ENCODE measurements at places on chromosomes 4 and X.

DNA sequence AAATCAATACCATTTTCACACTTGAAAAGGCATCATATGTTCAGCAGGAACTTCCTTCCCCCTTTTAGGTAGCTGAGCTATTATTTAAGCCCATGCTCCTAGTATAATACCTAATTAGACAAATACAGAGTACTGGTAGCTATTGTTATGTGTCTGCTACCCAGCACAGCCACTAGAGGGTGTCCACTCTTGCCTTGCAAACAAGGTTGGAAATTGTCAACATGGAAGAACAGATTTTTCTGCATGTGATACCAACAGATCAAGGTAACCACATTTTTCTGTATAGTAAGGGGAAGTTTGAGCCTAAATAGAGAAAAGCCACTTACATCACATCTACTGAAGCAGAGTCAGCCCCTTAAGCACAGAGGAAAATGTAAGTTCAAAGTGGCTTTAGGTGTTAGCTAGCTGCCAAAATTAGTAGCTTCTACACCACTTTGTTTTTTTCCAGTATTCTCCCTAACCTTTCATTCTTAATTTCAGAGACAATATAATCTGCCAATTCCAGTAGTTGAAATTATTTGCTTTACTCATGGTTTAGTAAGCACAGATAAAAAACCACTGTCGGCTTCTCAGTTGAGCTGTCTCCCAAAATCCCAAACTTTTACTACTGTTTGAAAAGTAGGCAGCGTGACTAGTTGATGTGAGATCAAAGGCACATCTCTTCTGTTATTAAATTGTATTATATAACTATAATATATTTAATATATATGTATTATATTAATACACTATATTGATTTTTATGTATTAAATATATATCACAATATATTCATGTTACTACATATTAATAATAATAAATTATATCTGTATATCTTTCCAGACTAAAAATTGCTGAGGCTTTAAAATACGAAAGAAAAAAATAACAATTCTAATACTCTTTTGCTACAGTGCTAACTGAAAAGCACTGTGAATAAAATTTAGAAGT is 38.2 kb downstream of the EDNRA start:
- DNase-seq = peak; percentile 26
- H3K36me3 ChIP-seq = no peaks in the 10 kb centered on the region
- H3K4me3 ChIP-seq = no peak overlapping the region
- no peak overlapping the region for H3K27ac ChIP-seq

- no peak for DNase-seq
- H3K27ac ChIP-seq = no peak overlapping the region
- H3K27me3 ChIP-seq = no peaks in the 10 kb centered on the region
- no peaks in the 10 kb centered on the region for H3K36me3 ChIP-seq
- no peak overlapping the region for H3K4me3 ChIP-seq
- no peaks in the 10 kb centered on the region for H3K4me1 ChIP-seq
These were observed 134.2 kb downstream of the SPOCK3 start for GRCh38 chr4:167100120-167100519.

GRCh38 chrX:63506320-63506719 is 155.2 kb upstream of the SPIN4 start:
- H3K4me3 ChIP-seq = no peak overlapping the region
- DNase-seq = no peak
- H3K27ac ChIP-seq = no peak overlapping the region
- no peaks in the 10 kb centered on the region for H3K36me3 ChIP-seq
- no peaks in the 10 kb centered on the region for H3K27me3 ChIP-seq

DNA sequence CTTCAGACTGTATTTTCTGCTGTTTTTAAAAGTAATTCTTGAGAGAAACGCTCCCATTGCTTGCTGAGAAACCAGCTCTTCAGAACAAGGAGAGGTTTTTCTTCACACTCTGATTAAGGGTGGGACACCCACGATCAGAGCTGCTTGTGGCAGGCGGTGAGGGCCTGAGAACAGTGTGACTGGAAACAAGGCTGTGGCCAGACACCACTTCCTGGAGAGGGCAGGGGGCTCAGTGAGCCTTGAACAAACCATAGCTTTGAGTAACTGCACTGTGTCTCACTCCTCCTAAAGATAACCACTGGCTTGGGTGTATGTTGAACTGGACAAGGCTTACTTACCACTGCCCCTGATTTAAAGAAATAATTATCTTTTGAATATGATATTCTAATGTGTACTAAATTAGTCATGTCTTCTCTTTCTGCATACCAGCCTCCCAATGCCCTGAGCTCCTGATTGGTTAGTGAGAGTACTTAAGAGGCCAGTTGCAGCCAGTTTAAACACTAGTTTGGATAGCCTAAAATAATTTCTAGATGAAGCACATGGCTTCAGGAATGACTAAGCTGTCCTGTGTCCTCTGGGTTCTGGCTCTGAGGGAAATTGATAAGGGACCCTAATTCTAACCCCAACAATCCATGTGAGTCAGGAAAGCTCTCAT is 3.7 kb upstream of the GPR82 start:
- H3K27me3 ChIP-seq = no peaks in the 10 kb centered on the region
- peak; percentile 21 for DNase-seq
- peak overlapping the region; percentile 41 for H3K27ac ChIP-seq
- peaks cover 2% of the 10 kb centered on the region for H3K4me1 ChIP-seq
- no peak overlapping the region for H3K4me3 ChIP-seq

GRCh38 chr4:159173886-159174285 is 71.0 kb downstream of the RAPGEF2 start:
- no peaks in the 10 kb centered on the region for H3K36me3 ChIP-seq
- no peaks in the 10 kb centered on the region for H3K27me3 ChIP-seq
- DNase-seq = no peak
- H3K4me1 ChIP-seq = peaks cover 3% of the 10 kb centered on the region
- H3K27ac ChIP-seq = no peak overlapping the region

- H3K27me3 ChIP-seq = peaks cover 11% of the 10 kb centered on the region
- peak overlapping the region; percentile 31 for H3K4me3 ChIP-seq
- peaks cover 19% of the 10 kb centered on the region for H3K4me1 ChIP-seq
- H3K27ac ChIP-seq = no peak overlapping the region
- no peak for DNase-seq
These were observed 9.9 kb upstream of the AKAP14 start for GRCh38 chrX:119885554-119886428.

GRCh38 chr4:43103048-43103447 is 210.5 kb downstream of the GRXCR1 start:
- no peak overlapping the region for H3K4me3 ChIP-seq
- H3K36me3 ChIP-seq = no peaks in the 10 kb centered on the region
- H3K27ac ChIP-seq = no peak overlapping the region
- DNase-seq = no peak
- H3K27me3 ChIP-seq = no peaks in the 10 kb centered on the region
- no peaks in the 10 kb centered on the region for H3K4me1 ChIP-seq

DNA sequence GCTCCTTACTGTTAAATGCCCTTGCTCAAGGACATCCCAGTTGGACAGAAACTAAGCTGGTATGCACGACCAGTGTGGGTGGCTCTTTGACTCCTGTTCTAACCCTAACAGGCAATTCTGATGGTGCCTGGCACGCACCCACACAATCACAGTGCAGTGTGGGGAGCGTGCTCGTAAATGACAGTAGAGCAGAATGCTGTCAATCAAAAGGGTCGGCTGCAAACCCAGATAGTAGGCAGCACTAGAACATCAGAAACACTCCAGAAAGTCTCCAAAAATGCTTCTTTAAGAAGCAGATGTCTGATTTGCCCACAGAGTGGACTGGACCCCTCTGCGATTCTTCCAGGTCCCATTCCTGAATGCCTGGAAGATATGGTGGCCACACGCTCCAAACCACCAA is 37.6 kb upstream of the MTM1 start:
- H3K27ac ChIP-seq = no peak overlapping the region
- H3K4me3 ChIP-seq = no peak overlapping the region
- DNase-seq = no peak
- no peaks in the 10 kb centered on the region for H3K4me1 ChIP-seq

DNA sequence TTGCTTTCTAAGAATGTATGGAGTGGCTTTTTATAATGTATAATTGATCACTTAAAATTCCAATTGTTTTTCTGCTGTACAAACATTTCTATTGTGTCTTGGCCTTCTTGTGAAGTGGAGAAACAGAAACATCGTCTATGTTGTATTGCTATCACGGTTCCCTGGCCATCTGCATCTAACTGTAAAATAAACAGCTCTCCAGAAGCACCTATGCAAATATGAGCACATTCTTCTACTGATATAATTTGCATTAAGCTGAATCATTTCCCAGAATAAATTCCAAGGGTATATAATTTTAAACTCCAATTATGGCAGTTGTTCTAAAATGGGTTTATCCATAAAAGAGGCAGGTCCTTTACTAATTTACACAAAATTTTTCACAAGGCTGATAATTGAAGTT is 261.6 kb upstream of the STS start:
- no peak for DNase-seq
- no peak overlapping the region for H3K27ac ChIP-seq
- no peaks in the 10 kb centered on the region for H3K36me3 ChIP-seq
- H3K4me1 ChIP-seq = no peaks in the 10 kb centered on the region
- H3K27me3 ChIP-seq = no peaks in the 10 kb centered on the region

DNA sequence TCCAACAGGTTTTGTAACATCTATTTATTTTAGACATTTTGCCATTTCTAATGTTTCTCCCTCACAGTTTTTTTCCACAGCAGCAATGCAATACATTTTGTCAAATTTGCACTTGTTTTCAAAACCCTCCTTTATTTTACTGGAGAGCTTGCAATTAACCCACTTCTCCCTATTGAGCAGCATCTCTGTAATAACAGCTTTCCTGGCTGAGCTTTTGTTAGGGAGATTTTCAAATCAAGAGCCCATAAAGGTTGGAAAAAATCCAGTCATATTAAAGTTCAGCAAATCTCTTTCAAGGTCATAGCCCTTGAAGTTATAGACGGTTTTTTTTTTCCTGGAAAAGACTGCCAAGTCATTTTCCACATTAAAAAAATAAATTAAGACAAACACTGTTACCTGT is 450.6 kb upstream of the TENM3 start:
- no peak for DNase-seq
- no peaks in the 10 kb centered on the region for H3K27me3 ChIP-seq
- H3K4me1 ChIP-seq = no peaks in the 10 kb centered on the region
- no peak overlapping the region for H3K4me3 ChIP-seq
- H3K27ac ChIP-seq = no peak overlapping the region
- no peaks in the 10 kb centered on the region for H3K36me3 ChIP-seq

DNA sequence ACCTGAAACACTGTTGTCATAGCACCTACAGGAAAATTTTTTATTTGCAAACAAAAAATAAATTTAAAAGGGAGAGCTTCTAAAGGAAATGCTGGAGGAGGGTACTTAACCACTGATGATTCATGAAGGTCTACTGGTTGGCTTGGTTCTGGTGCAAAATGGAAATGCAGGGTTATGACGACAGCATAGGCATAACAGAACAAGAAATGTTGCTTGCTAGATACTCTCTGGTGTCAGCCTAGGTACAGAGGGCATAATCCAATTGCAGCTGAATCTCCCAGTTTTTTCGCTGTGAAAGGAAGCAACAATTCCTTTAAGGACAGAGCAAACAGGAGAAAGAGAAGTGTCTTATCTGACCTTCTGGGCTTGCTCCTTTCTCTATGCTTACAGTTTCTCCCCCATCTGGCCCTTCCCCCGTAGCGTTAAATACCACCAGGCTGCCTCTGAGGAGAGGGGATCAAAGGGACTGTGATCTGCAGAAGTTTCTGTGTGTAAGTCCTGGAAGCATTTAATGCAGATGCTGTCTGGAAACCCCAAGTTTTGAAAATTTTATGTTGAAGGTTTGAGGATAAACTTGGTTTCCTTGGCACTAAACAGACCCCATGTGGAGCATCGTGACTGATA is 23.7 kb upstream of the CASK start:
- H3K4me1 ChIP-seq = no peaks in the 10 kb centered on the region
- H3K4me3 ChIP-seq = no peak overlapping the region
- no peak for DNase-seq

- no peak within 1 kb of the TSS for H3K4me3 ChIP-seq
- no peak for DNase-seq
- no peaks in the 10 kb centered on the region for H3K27me3 ChIP-seq
These were observed at the start of gene MAGEB18 for GRCh38 chrX:26138274-26138673. Gene MAGEB18 (plus strand): TSS chrX:26138343. CDS start chrX:26138986, 643 bp downstream.

DNA sequence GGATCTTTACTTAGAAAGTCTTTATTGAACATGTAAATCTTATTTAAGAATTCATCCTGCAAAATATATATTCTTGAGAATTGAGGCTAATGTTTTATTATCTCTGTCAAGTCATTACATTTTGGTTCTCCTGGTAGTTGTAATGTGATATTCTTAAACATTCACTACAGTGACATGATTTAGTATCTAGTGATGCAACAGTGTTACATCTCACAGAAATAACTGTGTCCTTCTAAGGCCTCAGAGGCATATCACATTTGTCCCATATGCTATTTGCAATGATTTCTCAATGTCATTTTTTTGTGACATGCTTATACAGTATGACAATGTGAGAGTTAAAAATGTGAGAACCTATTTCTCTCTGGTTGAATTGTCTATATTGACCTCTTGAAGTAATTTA is 34.1 kb downstream of the PRRG1 start:
- no peaks in the 10 kb centered on the region for H3K27me3 ChIP-seq
- no peak overlapping the region for H3K27ac ChIP-seq
- no peak overlapping the region for H3K4me3 ChIP-seq
- H3K4me1 ChIP-seq = no peaks in the 10 kb centered on the region
- H3K36me3 ChIP-seq = no peaks in the 10 kb centered on the region

GRCh38 chr4:106334741-106335470 is 18.6 kb downstream of the AIMP1 start:
- H3K4me1 ChIP-seq = no peaks in the 10 kb centered on the region
- H3K27me3 ChIP-seq = no peaks in the 10 kb centered on the region

DNA sequence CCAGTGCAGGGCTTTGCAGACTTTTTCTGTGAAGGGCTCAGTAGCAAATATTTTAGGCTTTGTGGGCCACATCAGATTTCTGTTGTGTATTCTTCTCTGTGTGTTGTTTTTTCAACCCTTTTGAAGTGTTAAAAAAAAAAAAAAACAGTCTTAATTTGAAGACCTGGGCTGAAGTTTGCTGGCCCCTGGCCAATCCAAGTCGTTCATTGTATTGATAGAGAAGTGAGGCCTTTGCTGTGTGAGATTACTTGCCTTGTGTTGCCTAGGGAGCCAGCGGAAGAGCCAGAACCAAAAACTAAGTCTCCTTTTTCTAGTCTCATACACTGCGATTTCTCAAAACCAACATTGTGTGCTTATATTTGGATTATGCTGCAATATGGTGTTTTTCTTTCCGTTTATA is 46.9 kb downstream of the MTM1 start:
- no peak for DNase-seq
- no peak overlapping the region for H3K27ac ChIP-seq
- H3K4me1 ChIP-seq = no peaks in the 10 kb centered on the region
- H3K36me3 ChIP-seq = no peaks in the 10 kb centered on the region

- no peak for DNase-seq
- no peak overlapping the region for H3K27ac ChIP-seq
- no peaks in the 10 kb centered on the region for H3K27me3 ChIP-seq
- no peaks in the 10 kb centered on the region for H3K36me3 ChIP-seq
- no peak overlapping the region for H3K4me3 ChIP-seq
- H3K4me1 ChIP-seq = no peaks in the 10 kb centered on the region
These were observed 61.7 kb upstream of the C4orf50 start for GRCh38 chr4:6079965-6080364.

Measured in T-cell (primary cell).